ENCODE measurements at places on chromosomes 3 and 15. TPM values are rescaled to one million over a fixed set of nuclear protein-coding genes. Genes with fewer than 3 reads are reported as not detected.

- H3K4me1 ChIP-seq: peaks cover 4% of the 10 kb centered on the region
- no peak overlapping the region for H3K4me3 ChIP-seq
- H3K27me3 ChIP-seq: no peaks in the 10 kb centered on the region
These were observed 229.7 kb downstream of the ADAMTS17 start for GRCh38 chr15:100112061-100112420.

DNA sequence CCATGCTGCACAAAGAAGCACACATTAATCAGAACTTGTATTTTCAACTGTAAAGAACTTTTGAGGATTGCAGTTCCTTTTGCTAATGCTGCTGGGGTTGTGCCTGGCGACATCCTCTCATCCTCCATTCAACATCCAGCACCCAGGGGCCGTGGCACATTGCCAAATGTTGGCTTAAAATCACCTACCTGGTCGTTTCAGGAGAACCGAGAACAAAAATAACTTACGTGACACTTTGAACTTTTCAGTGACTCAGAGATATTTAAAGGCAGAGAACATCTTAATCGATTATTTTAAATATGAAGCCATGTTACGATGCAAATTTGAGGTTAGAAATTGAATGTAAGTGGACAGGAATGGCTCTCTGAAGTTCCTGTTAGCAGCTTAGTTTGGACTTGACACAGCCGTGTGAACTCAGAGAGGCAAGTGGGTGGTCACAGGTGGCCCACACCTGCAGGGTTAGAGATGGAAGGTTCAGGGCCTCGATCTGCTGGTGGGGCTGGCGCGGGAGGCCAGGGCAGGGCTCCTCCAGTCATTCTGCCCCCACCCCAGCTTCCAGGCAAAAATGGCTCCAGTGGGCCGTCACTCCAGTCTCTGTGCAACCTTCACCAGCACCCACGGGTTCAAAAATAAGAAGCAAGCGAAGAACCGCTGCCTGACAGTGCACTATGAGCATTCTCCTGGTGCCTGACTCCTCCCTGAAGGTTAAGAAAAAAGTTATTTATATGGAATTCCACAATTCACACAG is 12.2 kb downstream of the LRRK1 start:
- no peak overlapping the region for H3K4me3 ChIP-seq
- H3K4me1 ChIP-seq: no peaks in the 10 kb centered on the region
- no peaks in the 10 kb centered on the region for H3K27me3 ChIP-seq
- no peak for DNase-seq
- no peak overlapping the region for H3K27ac ChIP-seq
- H3K36me3 ChIP-seq: no peaks in the 10 kb centered on the region

- H3K4me3 ChIP-seq: no peak overlapping the region
- no peaks in the 10 kb centered on the region for H3K27me3 ChIP-seq
- H3K36me3 ChIP-seq: no peaks in the 10 kb centered on the region
- H3K4me1 ChIP-seq: no peaks in the 10 kb centered on the region
These were observed 17.0 kb downstream of the CORO2B start for GRCh38 chr15:68595761-68596160.

GRCh38 chr15:72785841-72786240 is 2.3 kb upstream of the ADPGK start:
- no peak overlapping the region for H3K27ac ChIP-seq
- H3K4me3 ChIP-seq: no peak overlapping the region
- no peaks in the 10 kb centered on the region for H3K36me3 ChIP-seq

DNA sequence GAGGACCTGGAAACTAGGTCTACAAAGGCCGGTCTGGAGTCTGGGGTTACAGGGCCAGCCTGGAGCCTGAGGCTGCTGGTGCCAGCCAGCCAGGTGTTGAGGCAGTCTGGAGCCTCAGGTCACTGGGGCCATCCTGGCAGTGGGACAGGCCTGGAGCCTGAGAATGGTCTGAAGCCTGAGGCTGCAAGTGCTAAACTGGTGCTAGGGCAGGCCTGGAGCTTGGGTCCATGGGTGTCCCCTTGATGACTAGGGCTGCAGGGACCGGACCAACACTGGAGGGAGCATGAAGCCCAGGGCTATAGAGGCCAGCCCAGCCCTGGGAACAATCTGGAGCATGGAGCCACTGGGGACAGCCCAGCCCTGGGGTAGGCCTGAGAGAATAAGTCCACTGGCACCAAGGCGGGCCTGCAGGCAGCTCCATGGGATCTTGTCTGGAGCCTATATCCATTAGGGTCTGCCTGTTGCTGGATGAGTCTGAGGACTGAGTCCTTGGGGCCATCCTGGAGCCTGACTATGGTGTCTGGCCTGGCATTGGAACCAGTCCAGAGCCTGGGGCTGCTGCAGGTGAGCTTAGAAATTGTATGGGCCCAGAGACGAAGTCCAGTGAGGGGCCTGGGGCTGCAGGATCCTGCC is 101.9 kb downstream of the GLDN start:
- no peak for DNase-seq
- no peaks in the 10 kb centered on the region for H3K27me3 ChIP-seq
- no peak overlapping the region for H3K4me3 ChIP-seq
- H3K27ac ChIP-seq: no peak overlapping the region

The GOLGA6A gene
- not detected for total RNA-seq

DNA sequence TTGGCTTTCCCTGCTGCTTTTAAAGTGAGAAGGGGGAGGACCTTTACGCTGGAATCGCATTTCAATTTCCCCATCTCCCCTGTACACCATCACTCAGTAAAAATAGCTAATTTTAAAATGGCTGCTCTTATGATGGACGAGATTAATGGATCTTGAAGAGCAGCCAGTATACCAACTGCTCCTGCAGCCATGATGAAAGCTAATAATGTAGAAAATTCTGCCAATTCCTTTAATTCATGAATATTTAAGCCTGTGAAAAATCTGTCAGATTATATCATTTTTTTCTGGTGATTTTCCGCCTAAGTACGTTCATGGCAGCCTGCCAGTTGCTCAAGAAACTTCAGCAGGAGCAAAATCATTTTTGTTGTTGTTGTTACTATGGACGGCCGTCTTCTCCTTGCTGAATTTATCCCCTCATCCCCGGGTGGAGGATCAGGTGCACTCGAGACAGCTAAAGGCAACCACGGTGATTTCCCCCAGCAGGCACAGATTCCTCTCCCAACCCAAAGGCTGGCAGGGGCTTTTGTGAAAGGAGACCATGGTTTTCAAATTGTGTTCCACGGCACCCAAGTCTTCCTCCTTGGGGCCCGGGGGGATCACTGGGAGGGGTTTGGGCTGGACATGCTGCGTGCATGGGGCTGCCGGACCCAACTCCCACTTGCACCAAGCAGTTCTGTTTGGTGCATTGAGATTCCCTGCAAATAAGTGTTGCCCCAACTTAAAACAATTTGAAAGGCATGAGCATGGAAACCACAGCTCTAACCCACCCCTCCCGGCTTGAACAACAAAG is 289.6 kb downstream of the UACA start:
- H3K27ac ChIP-seq: no peak overlapping the region
- no peaks in the 10 kb centered on the region for H3K27me3 ChIP-seq
- no peak for DNase-seq
- no peaks in the 10 kb centered on the region for H3K36me3 ChIP-seq
- H3K4me3 ChIP-seq: no peak overlapping the region
- H3K4me1 ChIP-seq: peaks cover 1% of the 10 kb centered on the region

DNA sequence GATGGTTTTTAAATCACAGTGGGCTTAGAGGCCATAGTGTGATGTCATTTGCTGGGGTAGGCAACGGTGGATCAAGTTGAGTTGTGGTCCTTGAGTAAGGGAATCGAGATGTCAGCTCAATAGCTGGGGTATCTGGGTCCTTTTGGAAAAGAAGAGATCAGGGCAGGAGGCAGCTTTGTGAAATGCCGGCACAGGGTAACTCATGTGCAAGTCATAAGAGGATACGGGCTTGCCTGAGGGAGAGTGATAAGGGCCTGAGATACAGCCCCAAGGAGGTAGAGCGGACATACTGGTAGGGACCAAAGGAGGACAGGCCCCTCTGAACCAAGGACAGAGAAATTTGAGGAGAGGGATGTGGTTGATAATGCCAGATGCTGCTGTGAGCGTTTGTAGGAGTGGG is 4.2 kb upstream of the FAM131A start:
- peaks cover 8% of the 10 kb centered on the region for H3K36me3 ChIP-seq
- H3K27ac ChIP-seq: no peak overlapping the region
- H3K27me3 ChIP-seq: no peaks in the 10 kb centered on the region
- DNase-seq: no peak
- H3K4me1 ChIP-seq: no peaks in the 10 kb centered on the region

The TM4SF18 gene
- 3.1 TPM for total RNA-seq

- no peaks in the 10 kb centered on the region for H3K36me3 ChIP-seq
- no peaks in the 10 kb centered on the region for H3K27me3 ChIP-seq
- H3K4me1 ChIP-seq: no peaks in the 10 kb centered on the region
These were observed 282.4 kb downstream of the ERC2 start for GRCh38 chr3:56185827-56186226.

- no peaks in the 10 kb centered on the region for H3K27me3 ChIP-seq
- H3K36me3 ChIP-seq: no peaks in the 10 kb centered on the region
- H3K4me1 ChIP-seq: no peaks in the 10 kb centered on the region
- no peak overlapping the region for H3K27ac ChIP-seq
These were observed 1.9 kb upstream of the BCL2L10 start for GRCh38 chr15:52114261-52115055.

DNA sequence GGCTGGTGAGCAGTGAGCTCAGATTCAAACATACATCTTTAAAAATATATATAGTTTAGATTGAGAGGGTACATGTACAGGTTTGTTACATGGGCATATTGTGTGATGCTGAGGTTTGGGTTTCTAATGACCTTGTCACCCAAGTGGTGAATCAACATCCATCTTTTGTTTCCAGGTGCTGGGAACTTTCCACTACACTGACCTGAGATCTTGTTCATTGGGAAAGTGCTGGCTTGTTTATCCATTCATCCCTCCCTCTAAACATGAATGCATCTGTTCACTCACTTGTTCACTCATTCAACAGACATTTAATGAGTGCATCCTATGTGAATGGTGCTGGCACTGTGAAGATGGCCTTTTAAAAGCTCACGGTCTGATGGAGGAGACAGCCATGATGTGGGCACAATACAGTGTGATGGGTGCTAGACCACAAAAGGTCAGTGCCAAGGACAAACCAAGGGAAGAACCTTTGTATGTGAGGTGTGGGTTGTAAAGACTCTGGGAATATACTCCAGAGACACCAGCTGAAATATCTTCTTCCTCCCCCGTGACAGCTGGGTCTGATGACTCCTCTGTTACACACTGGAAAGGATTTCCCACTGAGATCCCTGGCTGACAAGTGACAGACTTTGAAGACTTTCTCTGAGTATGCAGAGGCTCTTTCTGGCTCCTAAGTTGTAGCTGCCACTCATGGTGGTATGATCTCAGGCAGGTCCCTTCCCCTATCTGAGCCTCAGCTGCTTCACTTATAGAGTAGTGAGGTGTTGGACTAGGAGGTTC is 16.2 kb upstream of the ITGA11 start:
- no peak for DNase-seq
- no peak overlapping the region for H3K27ac ChIP-seq
- no peak overlapping the region for H3K4me3 ChIP-seq
- H3K27me3 ChIP-seq: no peaks in the 10 kb centered on the region

GRCh38 chr3:119927190-119927589 is 145.3 kb downstream of the NR1I2 start:
- H3K4me1 ChIP-seq: no peaks in the 10 kb centered on the region
- no peaks in the 10 kb centered on the region for H3K36me3 ChIP-seq
- no peak overlapping the region for H3K4me3 ChIP-seq
- no peaks in the 10 kb centered on the region for H3K27me3 ChIP-seq
- no peak overlapping the region for H3K27ac ChIP-seq
- no peak for DNase-seq

The C3orf49 gene
- not detected for total RNA-seq

DNA sequence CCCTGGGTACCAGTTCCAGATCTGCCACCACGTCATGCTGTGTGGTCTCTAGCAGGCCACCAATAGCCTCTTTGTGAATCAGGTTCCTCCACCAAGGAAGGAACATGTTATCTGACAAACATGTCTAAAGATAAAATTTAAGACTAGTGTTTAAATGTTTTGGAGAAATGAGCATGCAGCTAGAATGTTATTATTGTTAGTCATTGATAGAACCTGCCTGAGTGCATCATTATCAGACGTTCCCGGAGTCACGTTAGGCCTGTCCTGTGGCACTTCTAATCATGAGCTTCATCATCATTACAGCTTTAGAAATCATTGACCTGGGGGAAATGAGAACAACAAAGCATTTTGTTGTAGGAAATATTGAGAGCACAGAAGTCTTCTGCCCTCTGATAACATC is 58.9 kb upstream of the FURIN start:
- H3K27ac ChIP-seq: no peak overlapping the region
- DNase-seq: no peak
- H3K4me1 ChIP-seq: no peaks in the 10 kb centered on the region

DNA sequence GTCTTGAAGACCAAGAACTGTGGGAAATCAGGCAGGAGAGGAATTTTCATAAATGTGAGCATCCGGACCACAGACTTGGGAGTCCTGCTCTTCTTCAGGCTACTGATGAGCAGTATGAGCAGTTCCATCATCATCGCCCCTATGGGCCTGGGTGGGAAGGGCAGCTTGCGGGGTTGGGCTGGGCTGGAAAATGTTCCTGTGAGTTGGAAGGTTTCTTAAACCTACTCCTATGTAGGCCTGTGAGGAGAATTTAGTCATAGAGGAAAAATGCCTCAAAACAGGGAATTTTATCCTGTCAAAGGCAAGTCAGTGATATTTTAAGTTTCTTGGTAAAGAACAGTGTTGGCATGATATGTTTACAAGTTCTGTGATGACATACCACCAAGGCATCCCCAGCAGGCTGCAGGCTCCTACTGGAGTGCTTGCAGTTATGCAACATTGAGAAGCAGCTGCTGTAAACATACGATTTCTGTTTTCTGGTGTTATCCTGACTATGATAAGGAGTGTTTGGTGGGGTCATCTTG is 10.3 kb downstream of the MASP1 start:
- H3K27me3 ChIP-seq: no peaks in the 10 kb centered on the region
- H3K4me3 ChIP-seq: no peak overlapping the region
- H3K36me3 ChIP-seq: no peaks in the 10 kb centered on the region
- H3K4me1 ChIP-seq: no peaks in the 10 kb centered on the region
- DNase-seq: no peak
- H3K27ac ChIP-seq: no peak overlapping the region

The OR4M2 gene
- total RNA-seq: not detected

DNA sequence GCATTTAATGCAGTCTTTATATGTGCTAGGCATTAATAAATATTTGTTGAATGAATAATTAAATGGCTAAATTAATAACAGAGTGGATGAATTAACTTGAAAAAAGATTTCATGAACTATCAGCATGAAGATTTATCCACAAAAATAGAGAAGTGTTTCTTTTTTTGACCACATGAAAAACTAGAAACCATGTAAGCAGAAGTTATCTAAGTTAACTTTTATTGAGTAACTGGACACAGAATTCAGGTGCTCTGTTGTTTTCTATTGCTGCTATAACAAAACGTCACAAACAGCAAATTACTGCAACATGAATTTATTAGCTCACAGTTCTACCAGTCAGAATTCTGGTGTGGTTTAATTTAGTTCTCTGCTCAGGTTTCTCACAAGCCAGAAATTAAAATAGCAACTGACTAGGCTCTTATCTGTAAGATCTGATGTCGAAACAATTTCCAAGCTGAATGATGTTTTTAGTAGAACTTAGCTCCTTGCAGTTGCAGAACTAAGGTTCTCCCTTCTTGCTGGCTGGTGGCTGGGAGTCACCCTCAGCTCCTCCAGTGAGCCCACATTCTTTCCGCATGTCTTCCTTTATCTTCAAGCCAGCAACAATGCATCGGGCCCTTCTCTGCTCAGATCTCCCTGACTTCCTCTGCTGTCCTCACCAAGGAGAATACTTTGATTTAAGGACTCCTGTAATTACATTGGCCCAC is 810.2 kb upstream of the ALCAM start:
- peak overlapping the region; percentile 87 for H3K27ac ChIP-seq
- DNase-seq: no peak
- no peaks in the 10 kb centered on the region for H3K36me3 ChIP-seq
- no peak overlapping the region for H3K4me3 ChIP-seq
- no peaks in the 10 kb centered on the region for H3K27me3 ChIP-seq
- H3K4me1 ChIP-seq: peaks cover 2% of the 10 kb centered on the region
